Fibroblast of skin of right biceps (primary cell): ENCODE measurements at places on chromosomes 12 and 14.

GRCh38 chr14:81245771-81246170 is 25.0 kb upstream of the GTF2A1 start:
- no peak for DNase-seq

GRCh38 chr12:40344312-40344711 is 119.5 kb downstream of the LRRK2 start:
- no peak for DNase-seq

DNA sequence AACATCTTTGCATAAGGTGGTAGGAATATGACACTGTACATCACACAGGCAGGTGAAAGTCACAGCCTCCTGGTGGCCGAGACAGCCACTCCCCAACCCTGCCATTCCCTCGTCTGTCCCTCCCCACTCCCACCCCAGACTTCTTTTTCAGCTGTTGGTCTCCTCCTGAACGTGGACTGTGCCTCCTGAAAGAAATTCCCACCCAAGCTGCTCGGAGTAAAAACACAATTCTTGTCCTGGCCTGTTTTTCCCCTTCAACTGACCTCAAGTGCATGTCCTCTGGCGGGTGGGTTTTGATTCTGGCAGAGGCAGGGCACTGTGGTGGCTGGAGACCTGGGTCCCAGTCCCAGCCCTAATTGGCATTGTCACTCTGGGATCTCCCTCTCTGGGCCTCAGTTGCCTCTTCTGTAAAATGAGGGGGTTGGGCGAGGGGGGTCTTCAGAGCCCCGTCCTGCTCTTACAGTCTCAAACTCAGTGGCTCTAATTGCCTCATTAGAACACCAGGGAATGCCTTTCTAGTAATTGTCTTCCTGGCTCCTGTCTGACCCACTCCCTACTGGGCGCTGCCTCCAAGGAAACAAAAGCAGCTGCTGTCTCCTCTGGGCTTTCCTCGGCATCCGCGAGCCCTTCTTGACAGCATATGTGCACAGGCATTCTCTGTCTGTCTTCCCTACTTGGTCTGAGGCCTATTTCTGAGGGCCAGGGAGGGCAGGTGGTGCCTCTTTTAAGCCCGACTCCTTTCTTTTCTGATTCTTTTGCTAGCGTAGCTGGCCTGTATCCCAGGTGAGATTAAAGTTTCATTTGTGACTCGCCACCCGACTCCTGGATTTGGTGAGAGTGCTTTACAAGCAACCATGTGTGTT is 186.6 kb upstream of the RMST start:
- DNase-seq = no peak

DNA sequence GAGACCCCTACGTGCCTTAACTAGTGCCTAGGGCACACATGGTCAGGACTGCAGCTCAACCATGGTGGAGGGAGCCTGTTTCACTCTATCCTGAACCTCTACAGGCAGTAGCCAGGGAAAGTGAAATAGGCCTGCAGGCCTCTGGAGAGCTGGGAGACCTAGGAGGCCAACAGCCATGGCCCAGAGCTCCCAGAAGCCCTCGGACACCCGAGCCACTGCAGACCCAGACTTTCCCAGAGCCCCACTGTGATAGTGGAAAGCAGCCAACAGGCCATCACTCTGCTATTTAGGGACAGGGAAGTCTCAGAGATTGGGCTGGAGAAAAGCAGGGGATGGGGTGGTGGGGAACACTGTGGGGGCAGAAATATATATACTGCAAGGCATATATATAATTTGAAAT is 56.5 kb upstream of the ZFP36L1 start:
- no peak for DNase-seq

DNA sequence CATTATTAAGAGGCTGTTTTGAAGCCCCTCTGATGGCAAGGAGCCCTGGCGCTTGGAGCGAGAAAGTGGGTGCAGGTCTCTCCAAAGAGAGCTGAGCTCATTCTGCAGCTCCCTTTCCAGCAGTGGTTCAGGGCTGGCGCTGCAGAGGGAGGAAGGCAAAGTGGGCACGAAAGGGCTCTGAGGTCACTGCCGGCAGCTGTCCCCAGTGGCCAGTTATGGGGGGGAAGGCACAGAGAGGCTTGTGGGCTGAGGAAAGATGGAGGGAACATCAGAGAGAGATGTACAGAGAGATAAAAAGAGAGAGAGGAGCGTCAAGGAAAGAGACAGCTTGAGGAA is 75.2 kb upstream of the TBX5 start:
- no peak for DNase-seq
